ENCODE measurements at places on chromosomes 6 and 20. TPM values are rescaled to one million over a fixed set of nuclear protein-coding genes. Genes with fewer than 3 reads are reported as not detected.

GRCh38 chr6:99588618-99589289 is 17.9 kb upstream of the PRDM13 start:
- no peaks in the 10 kb centered on the region for H3K36me3 ChIP-seq
- H3K27ac ChIP-seq: no peak overlapping the region
- peak overlapping the region; percentile 42 for H3K4me3 ChIP-seq
- peak; percentile 76 for DNase-seq
- peaks cover 2% of the 10 kb centered on the region for H3K27me3 ChIP-seq

The PNLDC1 gene
- total RNA-seq: 0.32 TPM

DNA sequence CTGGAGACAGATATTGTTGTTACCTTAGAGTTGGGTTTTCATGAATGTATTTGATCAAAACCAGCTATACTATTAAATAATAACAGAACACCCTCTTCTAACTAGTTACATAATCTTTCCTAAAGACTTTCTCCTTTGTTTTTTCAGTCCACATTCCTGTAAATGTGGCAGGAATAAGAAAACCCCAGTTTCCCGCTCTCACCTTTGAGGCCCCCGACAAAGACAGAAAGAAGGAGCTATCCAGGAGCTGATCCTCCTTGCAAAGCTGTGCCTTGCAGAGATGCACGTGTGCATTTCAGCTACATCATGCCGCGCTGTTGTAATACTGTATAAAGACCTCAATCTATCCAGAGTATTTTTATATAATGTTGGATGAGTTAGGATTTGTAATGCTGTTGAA is 102.7 kb downstream of the SLC22A3 start:
- no peaks in the 10 kb centered on the region for H3K36me3 ChIP-seq
- no peaks in the 10 kb centered on the region for H3K27me3 ChIP-seq
- H3K4me3 ChIP-seq: no peak overlapping the region
- no peak for DNase-seq

DNA sequence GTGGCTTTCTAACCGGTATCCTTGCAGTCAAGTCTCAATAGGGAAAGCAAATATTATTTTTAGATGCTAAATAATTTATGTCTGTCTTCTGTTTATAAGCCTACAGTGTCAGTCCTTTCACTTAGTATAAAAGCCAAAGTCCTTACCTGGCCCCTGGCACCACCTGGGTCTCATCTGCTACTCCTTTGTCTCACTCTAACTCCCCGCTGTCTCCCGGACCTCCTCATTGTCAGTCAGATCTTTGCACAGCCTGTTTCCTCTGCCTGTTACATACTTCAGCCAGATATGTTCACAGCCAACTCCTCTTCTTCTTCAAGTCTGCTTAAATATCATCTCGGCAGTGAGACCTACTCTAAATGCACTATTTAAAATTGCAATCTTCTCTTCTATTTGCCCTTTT is 84.2 kb downstream of the THEMIS start:
- H3K4me3 ChIP-seq: no peak overlapping the region
- DNase-seq: no peak
- H3K27me3 ChIP-seq: no peaks in the 10 kb centered on the region

The ASXL1 gene
- 226 TPM for total RNA-seq

The CLPSL1 gene
- total RNA-seq: not detected

- H3K27ac ChIP-seq: peak overlapping the region; percentile 5
- no peak for DNase-seq
- no peaks in the 10 kb centered on the region for H3K27me3 ChIP-seq
- peaks cover 5% of the 10 kb centered on the region for H3K4me1 ChIP-seq
- H3K4me3 ChIP-seq: no peak overlapping the region
Observed at GRCh38 chr6:31727034-31727716, 1.9 kb downstream of the DDAH2 start.

The CST5 gene
- not detected for total RNA-seq
